OCI-LY7 (cell line): ENCODE measurements at places on chromosomes 3 and 15. TPM values are rescaled to one million over a fixed set of nuclear protein-coding genes. Genes with fewer than 3 reads are reported as not detected.

SLC49A4 gene
- 3.3 and 3.4 TPM in 2 replicates for total RNA-seq

LRRC2 gene
- total RNA-seq = 1.9 and 2.2 TPM in 2 replicates

- no peak for DNase-seq
Measured at GRCh38 chr15:79904271-79904670, 7.5 kb upstream of the MTHFS start.

- DNase-seq = no peak
Measured at GRCh38 chr3:155602307-155602706, 142.6 kb downstream of the PLCH1 start.

DNA sequence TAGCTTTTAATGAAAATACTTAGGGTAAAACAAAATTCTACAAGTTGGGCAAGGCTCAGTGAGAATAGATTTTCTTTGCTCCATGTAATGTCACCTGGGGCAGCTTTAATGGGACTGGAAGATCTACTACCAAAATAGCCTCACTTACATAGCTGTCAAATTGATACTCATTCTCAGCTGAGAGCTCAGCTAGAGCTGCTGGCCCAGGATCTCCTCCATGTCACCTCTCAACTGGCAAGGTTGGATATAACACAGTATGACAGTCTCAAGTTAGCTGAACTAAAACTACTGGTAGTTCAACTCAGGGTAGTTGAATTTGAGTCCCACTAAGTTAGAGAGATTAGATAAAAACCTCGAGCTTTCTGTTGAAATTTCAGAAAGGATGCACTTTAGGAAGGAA lies 218.5 kb upstream of the PLSCR5 start:
- DNase-seq = no peak

DNA sequence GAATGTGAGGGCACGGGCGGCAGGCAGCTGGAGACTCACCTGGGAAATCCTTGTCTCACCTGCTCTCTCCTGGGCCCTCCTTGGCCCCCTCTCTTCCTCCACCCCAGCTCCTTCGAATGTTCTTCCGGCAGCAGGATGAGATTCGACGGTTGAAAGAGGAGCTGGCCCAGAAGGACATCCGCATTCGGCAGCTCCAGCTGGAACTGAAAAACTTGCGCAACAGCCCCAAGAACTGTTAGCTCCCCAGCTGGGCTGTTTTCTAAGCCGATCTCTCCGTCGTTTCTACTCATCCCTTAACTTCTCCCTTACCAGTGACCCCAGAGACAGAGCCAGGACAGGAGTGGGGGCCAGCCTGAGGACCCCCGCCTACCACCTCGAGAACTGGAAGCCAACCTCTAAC lies 95.0 kb downstream of the ANP32A start:
- no peak for DNase-seq
